AML-193 (cell line): ENCODE measurements at places on chromosomes 2 and 18.

DNA sequence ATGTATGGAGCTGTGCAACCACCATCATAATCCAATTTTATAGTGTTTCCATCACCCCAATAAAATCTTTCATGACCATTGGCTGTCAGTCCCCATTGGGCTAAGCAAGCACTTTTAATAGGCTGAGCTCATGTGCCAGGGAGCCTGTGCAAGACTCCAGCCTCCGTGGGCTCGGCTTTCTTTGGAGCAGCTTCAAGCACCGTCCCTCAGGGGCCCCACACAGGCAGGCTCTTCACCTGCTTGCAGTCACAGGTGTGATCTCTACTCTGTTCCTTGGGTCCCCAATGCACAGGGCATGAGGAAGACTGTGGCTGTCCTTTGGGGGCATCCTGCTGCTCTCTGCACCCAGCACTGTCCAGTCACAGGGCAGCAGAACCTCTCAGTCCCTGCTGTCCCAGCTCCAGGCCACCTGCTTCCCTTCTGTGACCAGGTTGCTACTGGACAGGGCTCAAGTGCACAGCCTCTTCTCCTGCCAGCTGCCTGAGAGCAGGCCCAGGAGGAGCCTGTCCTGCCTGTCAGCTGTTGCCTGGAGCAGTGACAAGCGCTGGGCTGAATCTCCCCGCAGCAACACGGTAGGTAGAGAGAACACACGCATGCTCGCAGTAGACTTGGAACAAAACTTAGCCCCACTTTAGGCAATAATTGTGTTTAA is 40.7 kb upstream of the TMEM131 start:
- DNase-seq, result no peak

GRCh38 chr18:63970809-63971205 is 926 bp downstream of the SERPINB8 start:
- no peak for DNase-seq

DNA sequence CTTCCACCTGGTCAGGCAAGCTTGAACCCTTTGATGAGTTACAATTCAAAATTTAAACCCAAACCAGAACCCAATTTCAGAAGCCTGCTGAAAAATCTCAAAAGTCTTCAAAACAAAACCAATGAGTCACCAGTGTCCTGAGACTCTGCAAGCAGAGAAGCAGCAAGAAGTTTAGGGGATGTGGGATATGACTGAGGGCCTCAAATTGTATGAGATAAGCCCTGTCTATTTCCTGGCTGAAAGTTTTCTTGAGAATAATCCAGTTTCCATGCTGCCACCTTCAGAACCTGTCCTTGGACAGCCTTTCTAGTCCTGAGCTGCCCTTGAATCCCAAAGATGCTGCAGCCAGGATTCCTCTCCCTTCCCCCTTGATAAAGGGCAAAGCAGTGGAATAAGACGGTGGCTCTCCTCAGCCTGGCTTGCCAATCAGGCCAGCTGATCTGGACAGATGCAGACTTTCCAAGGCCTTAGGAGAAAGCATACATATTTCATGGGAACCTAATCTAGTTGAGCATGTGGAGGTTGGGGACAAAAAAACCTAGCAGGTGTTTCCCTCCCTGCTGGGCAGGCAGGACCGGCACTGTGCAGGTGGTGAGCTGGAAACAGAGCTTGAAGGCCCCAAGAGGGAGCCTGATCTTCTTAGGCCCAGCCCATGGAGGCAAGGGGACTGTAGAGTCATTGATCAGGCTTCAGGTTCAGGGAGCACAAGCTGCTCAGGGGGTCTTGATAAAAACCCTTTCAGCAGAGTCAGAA is 278.0 kb upstream of the MGAT5 start:
- no peak for DNase-seq

DNA sequence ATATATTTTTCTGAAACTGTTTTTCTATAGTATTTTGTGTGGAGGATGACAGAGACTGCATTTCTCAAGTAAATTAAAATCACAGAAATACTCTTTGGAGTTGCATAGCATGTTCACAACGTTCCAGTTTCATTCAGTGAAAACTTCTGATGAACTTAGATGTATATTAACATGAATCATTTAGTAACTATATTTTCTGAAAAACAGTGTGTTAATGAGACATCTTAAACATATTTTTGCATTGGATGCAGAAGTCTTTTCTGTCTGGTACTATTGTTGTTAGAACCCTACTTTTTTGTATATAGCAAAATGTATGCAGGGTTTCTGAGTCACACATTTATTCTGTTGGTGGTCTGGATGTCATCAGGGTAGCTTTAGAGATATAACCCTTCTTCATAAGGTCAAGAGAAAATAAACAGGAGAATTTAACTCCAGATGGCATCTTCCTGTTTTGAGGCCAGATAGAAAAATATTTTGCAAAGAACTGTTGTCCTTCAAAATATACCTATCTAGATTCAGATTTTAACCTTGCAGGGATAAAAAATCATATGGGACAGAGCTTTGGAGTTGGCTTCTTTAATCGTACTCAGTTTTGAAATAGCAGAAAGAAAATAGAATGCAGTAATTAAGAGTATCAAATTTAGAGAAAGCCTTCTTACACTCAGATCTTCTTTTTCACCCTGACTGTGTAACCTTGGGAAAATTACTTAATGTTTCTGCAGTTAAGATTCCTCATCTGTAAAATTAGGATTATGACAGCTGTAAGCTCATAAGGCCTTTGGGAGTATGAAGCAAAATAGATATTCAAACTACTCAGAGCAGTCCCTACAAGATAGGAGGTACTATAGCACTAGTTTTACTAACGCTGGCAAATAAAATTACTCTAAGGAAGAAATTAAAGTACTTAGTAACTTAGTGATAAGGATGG is 5.3 kb downstream of the COL3A1 start:
- DNase-seq, result no peak

DNA sequence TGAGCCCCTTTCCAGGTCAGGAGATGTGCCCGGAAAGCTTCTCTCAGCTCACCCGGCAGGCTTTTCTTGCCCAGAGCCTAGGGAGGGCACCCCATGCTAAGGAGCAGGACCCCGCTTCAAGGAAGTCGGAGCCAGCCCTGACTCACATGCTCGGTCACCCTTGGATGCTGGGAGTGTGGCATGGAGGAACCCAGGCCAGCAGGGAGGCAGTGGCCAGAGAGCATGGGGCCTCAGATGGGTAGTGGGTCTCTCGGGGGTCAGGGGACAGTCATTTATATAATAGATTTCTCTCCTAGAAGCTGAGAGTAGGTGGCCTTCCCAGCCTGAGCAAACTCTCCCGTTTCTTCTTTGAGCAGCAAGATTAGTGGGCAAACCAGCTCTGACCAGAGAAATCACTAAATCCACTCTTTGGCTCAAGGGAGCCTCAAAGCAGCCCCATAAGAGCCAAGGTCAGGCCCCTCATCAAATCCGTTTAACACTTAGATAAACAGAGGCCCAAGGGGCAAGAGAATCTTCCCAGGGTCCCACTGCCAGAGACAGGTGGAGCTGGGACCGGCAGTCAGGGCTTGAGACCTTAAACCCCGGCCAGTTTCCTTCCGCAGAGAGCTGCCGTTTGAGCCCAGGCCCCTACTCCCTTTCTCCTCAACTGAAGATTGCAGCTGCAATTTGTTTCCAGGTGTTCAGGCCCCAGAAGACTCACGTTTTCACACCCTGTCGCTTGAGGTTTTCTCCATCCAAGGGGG is 113.1 kb downstream of the CYP26B1 start:
- DNase-seq, result no peak

- DNase-seq, result no peak
Observed at GRCh38 chr2:233832869-233833311, 21.4 kb downstream of the HJURP start.

- DNase-seq, result no peak
Observed at GRCh38 chr2:101142163-101142562, 9.0 kb downstream of the TBC1D8 start.

- no peak for DNase-seq
Observed at GRCh38 chr18:68148863-68149262, 566.0 kb downstream of the TMX3 start.

- DNase-seq, result no peak
Observed at GRCh38 chr2:2702385-2702784, 371.3 kb upstream of the MYT1L start.

DNA sequence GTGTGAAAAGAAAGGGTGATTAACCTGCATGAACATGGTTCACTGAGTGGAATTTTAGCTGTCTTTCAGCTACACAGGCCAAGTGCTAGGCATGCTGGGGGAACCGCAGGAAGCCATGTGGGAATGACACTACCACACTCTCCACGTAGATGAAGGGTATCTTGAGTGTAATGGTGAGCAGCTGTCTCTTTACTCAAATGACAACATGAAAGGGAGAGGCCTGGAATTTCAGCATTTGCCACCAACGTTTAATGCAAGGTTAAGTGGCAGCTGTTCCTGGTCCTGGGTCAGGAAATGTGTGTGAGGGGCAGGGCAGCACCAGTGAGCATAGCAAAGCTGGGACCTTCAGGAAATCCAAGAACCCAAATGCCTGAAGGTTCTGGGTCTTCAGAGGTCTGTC is 588.4 kb downstream of the SLC4A3 start:
- DNase-seq, result no peak

DNA sequence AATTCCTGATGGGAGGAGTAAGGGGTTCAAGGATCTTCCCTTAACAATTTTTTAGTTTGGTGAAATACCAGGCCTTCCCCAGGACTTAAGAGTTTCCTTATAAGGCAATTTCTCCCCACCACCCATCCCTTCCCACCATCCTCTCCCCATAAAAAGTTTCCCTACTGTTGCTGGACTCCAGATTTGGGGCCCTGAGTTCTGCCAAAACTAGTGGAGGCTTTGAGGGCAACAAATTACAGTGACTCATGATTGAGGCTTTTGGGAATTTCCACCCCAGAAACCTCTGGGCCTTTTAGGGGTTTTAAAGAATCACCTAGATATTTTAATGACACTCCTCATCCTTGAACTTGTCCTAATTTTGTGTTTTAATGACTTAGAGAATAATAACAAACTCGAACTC is 14.3 kb upstream of the EN1 start:
- DNase-seq, result no peak

DNA sequence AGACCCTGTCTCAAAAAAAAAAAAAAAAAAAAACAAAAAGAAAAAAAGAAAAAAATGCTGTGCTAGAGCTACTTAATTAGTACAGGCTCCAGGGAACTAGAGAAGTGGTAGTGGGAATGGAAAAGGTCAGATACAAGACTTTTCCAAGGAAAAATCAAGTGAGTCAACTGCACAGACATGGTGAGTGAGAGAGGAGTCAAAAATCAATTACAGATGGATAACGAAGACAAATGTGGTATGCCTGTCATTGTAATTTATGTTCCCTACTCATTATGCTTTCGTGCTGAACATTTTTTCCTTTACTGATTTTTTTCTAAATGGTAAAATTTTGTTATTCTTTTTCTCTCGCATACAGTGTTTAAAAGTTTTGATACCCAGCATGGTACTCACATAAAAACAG is 111.5 kb downstream of the MDH1 start:
- DNase-seq, result no peak

DNA sequence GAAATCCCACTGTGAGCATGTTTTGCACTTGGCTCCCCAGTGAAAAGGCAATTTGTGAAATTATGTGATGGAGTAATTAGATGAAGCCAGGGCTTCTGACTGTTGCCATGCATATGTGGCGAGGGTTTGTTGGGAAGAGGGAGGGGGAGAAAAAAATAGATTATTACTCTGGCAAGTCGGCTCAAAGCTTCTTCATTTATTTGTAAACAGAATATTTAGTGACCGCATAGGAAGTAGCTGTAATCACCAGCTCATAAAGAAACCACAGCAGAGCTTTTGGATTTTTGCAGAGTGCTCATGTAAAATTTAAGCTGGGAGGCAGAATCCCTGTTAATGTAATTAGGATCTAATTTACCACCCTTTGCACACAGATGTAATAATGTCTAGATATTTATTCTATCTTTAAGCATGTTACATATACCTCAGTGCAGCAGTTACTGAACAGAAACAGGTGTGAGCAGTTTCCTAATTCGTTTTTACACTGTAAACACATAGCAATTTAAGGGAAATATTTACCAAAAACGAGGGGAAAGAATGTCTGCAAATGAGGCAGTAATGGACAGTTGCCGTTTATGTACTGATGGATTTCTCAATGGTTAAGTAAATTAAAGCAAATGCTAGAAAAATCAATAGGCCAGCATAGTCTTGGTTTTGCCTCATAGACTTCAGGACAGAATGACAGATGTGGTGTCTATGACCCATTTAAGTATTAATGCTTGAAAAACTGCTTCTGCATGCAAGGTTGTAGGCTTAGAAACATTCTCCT is 87.9 kb downstream of the MEIS1 start:
- DNase-seq, result no peak

DNA sequence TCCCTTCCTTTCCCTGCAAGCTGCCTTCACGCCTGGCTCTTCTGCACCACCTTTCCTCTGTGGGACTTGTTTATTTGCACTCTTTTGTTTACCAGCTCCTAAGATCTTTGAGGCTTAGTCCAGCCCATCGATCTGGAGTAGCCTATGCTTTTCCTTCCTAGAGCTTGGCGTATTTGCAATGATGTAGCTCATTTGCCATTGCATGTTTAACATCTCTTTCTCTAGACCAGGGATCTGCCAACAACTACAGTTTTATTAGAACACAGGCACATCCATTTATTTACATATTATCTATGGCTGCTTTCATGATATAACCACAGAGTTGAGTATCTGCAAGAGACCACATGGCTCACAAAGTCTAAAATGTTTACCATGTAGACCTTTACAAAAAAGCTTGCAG is 150.4 kb downstream of the RAPGEF4 start:
- DNase-seq, result no peak

DNA sequence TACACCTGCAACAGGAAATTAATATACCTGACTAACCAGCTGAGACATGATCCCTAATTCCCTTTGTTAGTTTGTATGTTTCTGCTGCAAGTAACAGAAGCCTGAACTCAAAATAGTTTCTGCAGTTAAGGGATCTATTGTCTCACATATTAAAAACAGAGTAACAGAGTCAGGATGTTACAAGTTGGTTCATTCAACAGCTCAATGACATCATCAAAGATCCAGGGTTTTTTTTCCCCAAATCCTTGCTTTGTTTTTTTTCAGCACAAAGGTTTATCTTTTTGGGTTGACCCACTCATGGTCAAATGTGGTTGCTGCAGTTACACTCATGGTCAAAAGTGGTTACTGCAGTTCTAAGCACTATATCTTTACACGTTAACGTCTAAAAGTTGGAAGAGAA is 35.0 kb upstream of the DNAH7 start:
- DNase-seq, result no peak

- no peak for DNase-seq
Observed at GRCh38 chr2:159773426-159773825, 24.6 kb downstream of the CD302 start.

- DNase-seq, result no peak
Observed at GRCh38 chr18:22226801-22227200, 57.4 kb downstream of the GATA6 start.
